NCI-H226 (cell line): ENCODE measurements at places on chromosomes 3 and 15.

DNA sequence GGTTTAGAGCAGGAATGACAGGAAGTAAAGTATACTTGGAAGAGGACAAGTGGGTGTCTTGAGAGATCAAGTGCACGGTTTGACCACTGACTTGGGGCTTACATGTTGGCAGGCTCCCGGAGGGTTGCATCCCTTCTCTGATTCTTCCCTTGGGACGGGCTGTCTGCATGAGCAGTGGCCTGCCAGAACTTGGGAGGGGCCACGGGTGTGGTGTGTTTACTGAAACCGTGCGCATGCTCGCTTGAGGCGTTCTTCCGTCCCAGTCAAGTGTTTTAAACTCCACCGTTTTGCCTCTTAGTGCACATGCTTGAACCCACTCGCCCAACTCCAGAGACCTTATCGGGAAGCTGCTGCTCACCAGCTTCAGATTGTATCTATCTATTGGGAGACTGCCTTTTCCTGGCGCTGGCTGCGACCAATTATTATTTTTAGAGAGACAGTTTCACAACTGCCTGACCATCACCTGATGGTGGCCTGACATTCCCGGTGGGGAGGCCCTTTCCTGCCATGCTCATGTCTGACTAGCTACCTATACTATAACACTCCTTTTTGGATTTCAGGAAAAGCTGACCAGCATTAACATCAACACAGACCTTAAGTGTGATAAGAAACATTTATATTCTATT is 14.9 kb upstream of the C3orf22 start:
- DNase-seq, result no peak

DNA sequence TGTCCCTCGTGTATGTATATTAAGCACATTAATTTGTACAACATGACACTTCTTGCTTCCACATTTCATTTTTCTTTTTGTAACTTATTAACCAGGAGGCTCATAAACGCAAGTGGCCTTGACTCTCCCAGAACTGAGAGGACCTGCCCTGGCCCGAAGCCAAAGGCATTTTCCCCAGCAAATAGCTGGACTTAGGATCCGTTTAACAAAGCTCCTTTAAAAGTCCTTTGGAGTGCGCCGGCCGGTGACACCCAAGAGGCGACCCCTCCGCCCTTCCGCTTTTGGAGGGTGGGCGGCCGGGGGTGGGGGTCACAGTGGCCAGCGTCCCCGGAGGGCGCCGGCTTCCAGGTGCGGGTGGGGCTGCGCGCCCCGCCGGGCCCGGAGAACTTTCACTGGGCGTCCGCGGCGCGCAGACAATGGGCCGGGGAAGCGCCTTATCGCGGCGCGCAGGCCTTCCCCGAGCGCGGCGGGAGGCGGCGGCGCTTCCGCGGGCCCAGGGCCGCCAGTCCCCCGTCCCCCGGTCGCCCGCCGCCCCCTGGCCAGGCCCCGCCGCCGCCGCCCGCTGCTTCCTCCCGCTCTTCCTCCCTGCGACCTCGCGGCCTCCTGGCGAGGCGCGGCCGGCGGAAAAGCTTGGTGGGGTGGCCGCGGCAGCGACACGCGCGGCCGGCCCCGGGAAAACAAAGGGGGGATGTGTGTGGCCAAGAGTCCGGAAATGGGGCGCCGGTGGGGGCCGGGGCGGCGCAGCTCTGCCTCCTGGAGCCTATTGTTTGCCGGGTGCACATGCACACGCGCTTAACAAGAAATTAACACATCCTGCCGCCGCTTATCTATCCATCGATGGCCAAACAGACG is 613.4 kb downstream of the MCTP2 start:
- DNase-seq, result no peak

GRCh38 chr3:71125738-71126137 is 457.8 kb downstream of the FOXP1 start:
- DNase-seq, result no peak

- no peak for DNase-seq
These were observed 24.7 kb upstream of the OR5K4 start for GRCh38 chr3:98328933-98329332.
